Esophagus mucosa (tissue), 1 donor: ENCODE measurements at places on chromosomes 11 and 22.
A peak's percentile ranks its signal among the peaks of the same experiment; 100 is the strongest.

DNA sequence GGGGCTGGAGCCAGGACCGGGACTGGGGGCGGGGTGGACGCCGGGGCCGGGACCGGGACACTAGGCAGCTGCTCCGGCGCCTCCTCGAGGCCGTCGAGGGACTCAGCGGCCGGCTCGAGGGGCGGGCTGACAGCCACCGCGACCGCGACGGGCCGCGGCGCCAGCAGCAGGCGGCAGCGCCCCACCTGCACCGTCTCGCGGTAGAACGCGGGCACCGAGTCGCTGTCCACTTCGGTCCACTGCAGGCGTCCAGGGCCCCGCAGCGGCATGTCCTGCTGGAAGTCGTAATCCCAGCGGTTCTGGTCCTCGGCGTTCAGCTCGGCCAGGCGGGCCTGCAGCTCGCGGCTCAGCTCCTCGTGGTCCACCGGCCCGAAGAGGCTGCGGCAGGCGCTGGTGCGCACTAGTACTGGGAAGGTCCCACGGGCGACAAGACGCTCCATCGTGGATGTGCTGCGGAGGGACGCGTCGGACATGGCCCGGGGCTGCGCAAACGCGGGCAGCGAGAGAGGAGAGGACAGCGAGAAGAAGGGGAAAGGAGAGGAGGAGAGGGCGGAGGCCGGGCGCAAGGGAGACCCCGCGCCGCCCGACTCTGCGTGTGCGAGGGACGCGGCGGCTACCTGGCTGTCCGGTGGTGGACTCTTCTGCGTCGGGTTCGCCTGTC is 428 bp downstream of the CDKN1C start:
- ATAC-seq: peak; percentile 23

DNA sequence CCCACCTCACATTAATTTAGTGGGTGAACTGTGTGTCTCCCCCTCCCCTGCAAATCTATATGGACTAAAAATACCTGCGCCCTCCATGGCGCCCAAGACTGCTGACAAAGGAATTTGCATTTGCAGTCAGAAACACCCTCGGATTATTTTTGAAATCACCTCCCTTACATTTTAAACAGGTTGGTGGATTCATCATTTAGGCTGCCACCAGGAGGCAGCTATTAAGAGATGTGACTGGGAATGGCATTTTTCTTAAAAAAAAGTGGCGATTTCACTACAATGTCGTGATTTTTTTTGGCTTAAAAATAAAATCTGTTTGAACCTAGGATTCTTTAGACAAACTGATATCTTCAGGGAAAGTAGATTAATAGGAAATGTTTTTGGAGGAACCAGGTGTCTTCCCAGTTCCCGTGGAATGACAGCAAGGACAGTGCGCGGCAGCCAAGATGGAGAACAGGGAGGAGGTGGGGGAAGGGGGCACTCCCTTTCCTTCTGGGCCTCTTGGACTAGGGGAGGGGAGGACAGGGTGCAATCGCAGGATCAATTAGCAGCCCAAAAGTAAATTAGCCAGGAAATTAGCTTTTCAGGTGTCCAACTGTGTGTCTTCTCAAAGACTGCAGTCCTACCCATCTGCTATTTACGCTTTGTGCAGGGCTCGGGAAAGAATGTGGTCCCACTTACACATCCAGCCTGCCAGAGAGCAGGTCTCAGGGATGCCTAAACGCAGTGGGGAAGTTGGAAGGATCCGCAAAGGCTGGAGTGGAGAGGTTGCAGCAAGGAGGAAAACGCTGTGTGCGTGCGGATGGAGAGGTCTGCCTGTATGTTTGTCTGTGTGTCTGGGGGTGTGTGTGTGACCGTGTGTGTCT is 496.4 kb downstream of the NTM start:
- no peak for ATAC-seq

- ATAC-seq: no peak
Measured at GRCh38 chr11:13534358-13534757, 38.6 kb upstream of the PTH start.

DNA sequence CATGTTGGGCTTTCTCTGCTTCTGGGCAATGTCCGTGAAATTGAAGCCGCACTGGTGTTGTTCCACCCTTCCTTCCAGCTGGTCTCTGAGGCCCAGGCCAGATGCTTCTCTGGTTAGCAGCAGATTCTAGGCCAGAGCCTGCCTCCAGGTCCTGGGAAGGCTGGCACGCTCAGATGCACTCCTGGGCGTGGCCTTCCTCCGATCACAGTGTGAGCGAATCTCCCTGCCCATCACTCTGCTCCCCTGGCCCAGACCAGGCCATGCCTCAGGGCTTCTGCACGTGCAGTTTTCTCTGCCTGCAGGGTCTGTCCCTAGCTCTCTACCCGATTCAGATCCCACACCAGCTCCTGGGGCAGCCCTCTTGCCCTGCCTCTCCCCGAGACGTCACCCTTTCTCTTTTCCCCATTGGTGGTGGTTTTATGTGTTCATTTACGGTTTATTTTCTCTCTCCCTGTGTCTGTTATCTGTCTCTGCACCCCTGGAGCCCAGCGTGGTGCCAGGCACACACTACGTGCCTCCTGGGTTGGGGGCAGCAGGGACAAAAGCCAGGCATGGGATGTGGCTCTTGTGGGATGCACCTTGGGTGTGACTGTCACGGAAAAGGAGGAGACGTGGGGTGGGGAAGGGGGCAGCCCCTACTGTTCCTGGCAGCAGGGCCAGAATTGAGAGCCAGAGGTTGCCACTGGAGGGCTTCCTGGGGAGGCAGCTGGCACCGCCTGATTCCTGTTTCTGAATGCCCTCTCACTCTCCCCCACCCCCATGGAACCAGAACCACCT is 66.0 kb downstream of the KCNQ1 start:
- ATAC-seq: no peak

- ATAC-seq: peak; percentile 2
Measured at GRCh38 chr22:46148816-46149511, 1.4 kb upstream of the PPARA start.

- peak; percentile 12 for ATAC-seq
Measured at GRCh38 chr11:72807021-72807693, 7.1 kb upstream of the ATG16L2 start.

DNA sequence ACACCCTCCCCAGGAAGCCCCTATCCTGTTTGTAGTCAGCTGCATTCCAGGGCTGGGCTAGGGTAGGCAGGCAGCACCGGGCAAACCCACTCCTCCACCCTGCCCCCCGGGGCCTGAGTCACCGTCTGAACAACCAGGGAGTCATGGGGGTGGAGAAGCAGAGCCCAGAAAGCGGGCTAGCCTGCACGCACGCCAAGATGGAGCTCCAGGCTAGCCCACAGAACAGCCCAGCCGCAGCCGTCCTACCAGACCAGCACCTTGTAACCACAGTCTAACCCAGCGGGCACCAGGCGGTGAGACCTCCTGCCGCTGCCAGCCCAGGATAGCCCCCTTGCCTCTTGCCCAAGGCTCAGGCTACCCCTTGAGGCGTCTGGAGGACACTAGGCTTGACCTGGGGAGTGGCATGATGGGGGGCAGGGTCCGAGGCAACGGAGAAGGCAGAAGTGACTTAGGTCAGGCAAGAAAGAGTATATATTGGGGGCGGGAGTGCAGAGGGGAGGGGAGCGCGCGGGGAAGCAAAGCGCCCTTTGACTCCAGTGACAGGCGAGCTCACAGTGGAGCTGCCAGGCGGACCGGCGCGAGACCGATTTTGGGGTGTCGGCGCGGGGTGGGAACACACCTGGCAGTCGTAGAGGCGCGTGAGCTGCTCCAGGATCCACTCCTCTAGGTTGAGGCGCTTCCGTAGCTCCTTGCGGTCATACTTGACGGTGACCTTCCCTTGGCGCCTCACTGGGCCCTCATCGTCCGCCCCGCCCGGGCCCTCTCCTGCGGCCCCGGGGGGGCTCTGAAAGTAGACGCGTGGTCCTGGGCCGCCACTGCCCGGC is 734 bp downstream of the PPP1R14B start:
- ATAC-seq: peak; percentile 51

DNA sequence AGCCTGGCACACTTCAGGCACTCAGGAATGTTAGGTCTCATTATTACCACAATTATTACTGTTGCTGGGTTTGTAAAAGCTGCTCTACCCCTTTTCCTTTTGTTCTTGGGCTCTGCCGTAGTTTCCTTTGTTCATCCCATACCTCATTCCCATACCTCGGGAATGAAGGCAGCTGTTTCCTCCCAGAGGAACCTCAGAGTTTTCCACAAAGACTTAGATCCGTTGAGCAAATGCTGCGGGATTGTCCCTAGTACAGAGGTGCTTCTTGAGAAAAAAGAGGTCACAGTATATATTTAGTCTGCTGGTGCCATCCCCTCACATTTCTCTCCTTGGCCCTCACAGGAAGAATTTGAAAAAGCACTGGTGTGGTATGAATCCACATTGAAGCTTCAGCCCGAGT is 134.7 kb downstream of the TTC17 start:
- ATAC-seq: no peak

DNA sequence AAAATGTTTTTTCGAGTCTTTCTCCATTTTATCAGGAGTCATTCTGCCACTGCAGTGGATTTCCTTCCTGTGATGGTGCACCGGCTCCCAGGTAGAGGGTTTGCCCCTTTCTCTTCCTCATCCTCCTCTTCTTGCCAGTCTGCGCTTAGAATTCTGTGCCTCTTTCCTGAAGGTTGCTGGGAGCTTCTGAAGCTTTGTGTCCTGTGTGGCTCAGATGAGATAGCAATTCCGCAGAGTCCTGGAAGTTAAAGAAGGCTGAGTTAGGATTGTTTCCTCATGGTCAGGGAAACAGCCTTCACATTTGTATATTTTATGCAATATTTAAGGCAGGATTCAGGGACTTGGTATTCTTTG is 264 bp downstream of the BCO2 start:
- no peak for ATAC-seq

DNA sequence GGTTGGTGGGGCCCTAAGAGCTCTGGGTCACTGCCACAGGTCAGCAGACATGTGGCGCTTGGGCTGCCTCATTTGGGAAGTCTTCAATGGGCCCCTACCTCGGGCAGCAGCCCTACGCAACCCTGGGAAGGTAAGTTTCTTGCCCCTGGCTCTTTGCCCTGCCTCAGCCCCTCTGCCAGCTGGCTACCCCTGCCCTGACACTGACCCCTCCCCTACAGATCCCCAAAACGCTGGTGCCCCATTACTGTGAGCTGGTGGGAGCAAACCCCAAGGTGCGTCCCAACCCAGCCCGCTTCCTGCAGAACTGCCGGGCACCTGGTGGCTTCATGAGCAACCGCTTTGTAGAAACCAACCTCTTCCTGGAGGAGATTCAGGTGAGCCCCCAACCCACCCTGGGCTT is 1.9 kb downstream of the SCYL1 start:
- no peak for ATAC-seq

DNA sequence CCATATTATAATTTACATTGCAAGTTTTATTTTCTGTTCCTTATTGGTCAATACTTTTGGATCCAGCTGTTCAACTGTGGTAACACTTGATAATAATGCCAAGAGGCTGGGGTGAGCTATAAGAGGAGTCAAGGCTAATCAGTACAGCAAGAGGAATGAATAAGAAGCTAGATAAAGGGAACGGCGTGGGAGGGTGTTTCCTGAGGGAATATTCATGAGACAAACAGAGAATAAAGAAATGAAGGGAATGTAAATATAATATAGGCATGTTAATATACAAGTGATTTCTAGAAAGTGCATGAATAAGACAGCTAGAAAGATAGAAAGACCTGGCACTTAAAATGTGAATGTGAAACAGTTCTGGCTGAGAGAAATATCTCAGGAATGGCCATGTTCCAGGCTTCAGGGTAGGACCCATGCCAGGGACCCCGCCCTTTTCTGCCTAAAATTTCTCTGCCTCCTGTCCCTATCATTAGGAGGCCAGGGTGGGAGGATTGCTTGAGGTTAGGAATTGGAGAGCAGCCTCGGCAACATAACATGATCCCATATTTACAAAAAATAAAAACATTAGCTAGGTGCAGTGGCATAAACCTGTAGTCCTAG is 3.9 kb downstream of the OR51B4 start:
- no peak for ATAC-seq

GRCh38 chr22:44606126-44606525 is 95.9 kb upstream of the PRR5 start:
- ATAC-seq: no peak

DNA sequence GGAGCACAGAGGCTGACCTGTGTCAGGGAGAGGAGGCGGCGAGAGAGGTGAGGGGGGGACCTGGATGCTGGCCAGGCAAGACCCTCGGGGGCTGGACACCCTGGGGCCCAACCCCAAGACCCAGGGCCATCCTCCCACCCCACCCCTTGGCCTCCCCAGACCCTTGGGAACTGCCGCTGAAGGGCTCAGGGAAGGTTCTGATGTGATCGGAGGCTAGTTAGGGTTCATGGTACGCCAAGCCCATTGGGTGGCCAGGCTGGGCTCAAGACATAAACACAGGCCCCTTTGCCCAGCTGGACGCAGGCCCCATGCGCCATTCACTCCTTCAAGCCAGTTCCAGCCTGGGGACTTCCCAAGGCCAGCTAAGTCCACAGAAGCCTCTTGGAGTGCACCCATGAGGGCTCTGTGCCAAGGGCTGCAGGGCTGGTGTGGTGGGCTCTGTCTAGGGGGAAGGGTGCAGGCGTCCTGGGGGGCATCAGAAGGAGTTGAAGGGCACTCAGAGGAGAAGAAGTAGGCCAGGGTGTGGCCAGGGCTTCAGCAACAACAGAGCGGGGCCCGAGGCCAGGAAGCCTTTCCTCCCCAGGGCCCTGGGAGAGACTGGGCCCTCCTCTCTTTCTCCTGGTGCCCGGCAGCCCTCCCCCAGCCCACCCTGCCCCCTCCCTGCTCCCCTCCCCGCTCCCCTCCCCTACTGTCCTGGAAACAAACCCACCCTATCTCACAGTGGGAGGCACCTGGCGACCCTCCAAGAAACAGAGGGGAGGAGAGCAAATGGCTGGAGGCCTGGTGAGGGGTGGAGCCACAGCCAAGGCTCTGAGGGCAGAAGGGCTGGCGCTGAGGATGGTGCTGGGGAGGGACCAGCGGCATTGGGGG is 12.9 kb downstream of the TSPAN32 start:
- ATAC-seq: no peak
